CD4-positive, CD25-positive, alpha-beta regulatory T cell (primary cell): ENCODE measurements at places on chromosomes 16 and 17. TPM values are rescaled to one million over a fixed set of nuclear protein-coding genes. Genes with fewer than 3 reads are reported as not detected.
A peak's percentile ranks its signal among the peaks of the same experiment; 100 is the strongest.

DNA sequence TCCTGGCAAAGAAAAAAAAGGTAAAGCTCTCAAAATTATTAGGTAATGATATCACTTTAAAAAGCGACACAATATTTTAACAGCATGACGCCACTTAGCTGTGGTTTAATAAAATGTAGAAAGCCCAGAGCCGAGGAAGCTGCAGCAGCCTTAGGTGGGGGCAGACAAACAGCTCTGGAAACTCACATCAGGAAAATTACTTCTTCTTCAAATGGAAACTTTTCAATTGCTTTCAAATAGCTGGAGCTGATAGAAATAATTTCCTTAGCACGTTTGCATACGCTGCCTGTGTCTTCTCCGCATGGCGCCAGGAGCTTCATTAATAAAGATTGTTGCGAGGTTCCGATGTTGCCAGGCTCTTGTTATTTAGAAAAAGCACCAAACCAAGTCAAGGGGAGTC lies 835.3 kb upstream of the EEF2KMT start:
- no peaks in the 10 kb centered on the region for H3K36me3 ChIP-seq
- H3K4me3 ChIP-seq: no peak overlapping the region
- H3K27me3 ChIP-seq: no peaks in the 10 kb centered on the region
- no peaks in the 10 kb centered on the region for H3K4me1 ChIP-seq
- DNase-seq: no peak

FBXO39 gene
- 0.54 TPM for total RNA-seq

DNA sequence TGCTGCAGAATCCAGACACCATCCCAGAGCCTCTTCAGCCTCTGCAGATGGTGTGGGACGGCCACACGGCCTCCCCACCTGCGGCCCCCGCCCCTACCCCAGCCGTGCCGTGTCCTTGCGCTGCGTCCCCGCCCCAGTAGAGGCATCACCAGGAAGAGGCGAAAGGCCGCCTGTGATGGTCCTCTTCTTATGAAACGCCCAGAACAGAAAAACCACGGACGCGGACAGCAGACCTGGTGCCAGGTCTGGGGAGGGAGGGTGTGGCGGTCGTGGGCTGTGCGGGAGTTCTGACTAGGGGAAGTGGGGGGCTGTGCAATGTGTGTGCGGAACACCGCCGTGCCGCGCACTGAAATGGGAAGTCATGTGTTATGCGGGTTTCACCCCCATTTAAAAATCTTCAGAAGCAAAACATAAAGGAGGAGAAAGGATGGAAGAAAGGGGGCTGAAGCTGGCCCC lies 25.5 kb downstream of the ACSF3 start:
- peaks cover 33% of the 10 kb centered on the region for H3K36me3 ChIP-seq
- peaks cover 47% of the 10 kb centered on the region for H3K4me1 ChIP-seq
- no peak overlapping the region for H3K27ac ChIP-seq

- H3K4me1 ChIP-seq: no peaks in the 10 kb centered on the region
- DNase-seq: no peak
- H3K4me3 ChIP-seq: no peak overlapping the region
- no peak overlapping the region for H3K27ac ChIP-seq
- no peaks in the 10 kb centered on the region for H3K36me3 ChIP-seq
- H3K27me3 ChIP-seq: peaks cover 10% of the 10 kb centered on the region
Measured at GRCh38 chr16:56534847-56535383, 15.1 kb upstream of the BBS2 start.

PRDM7 gene
- not detected for total RNA-seq

GRCh38 chr17:34633760-34634159 lies 54.4 kb downstream of the TMEM132E start:
- no peak for DNase-seq
- no peak overlapping the region for H3K27ac ChIP-seq
- H3K36me3 ChIP-seq: no peaks in the 10 kb centered on the region
- peaks cover 13% of the 10 kb centered on the region for H3K4me1 ChIP-seq

- peaks cover 16% of the 10 kb centered on the region for H3K4me1 ChIP-seq
- H3K27ac ChIP-seq: no peak overlapping the region
- peak overlapping the region; percentile 41 for H3K4me3 ChIP-seq
- H3K36me3 ChIP-seq: no peaks in the 10 kb centered on the region
- DNase-seq: peak; percentile 42
- no peaks in the 10 kb centered on the region for H3K27me3 ChIP-seq
Measured at GRCh38 chr16:67000384-67001351, 12.3 kb downstream of the CES4A start.

DNA sequence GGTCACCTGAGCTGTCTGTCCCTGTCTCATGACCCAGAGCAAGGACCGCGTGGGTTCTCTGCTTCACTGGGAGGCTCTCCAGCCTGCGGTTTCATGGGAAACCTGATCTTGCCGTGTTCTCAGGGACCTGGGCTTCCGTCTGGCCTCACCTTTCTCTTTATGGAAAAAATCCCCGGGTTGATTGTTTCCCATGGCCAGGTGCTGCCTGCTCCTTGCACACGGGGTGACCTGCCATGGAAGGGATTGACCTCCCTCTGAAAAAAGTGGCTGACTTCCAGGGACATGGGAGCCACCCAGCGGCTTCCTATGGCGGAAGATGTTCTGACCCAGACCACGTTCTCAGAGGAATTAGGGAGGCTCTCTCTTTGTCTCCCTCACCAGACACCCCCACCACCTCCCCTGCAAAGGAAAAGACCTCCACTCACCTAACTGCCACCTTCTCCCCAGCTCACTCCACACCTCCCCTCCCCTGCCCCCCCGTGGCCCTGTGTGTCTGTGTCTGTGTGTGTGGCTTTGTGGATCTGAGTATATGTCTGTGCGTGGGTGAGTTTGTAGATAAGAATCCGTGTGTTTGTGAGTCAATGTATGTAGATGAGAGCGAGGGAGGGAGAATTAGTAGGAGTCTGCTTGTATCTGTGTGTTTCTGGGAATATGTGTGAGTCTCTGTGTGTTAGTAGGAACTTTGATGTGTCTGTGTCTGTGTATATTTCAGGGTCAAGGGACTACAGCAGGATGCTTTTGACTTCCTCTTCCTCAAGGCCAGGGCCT lies 154.6 kb downstream of the NTN1 start:
- H3K27ac ChIP-seq: no peak overlapping the region
- no peak for DNase-seq
- no peaks in the 10 kb centered on the region for H3K27me3 ChIP-seq
- no peaks in the 10 kb centered on the region for H3K4me1 ChIP-seq
- H3K36me3 ChIP-seq: no peaks in the 10 kb centered on the region

GRCh38 chr17:16100737-16101400 lies 101.2 kb downstream of the TTC19 start:
- H3K4me3 ChIP-seq: no peak overlapping the region
- no peak for DNase-seq
- no peaks in the 10 kb centered on the region for H3K4me1 ChIP-seq
- no peaks in the 10 kb centered on the region for H3K27me3 ChIP-seq
- no peak overlapping the region for H3K27ac ChIP-seq

GRCh38 chr17:40582328-40582901 lies 17.1 kb upstream of the CCR7 start:
- DNase-seq: peak; percentile 73
- peak overlapping the region; percentile 75 for H3K27ac ChIP-seq
- H3K36me3 ChIP-seq: no peaks in the 10 kb centered on the region
- H3K4me3 ChIP-seq: peak overlapping the region; percentile 70

DNA sequence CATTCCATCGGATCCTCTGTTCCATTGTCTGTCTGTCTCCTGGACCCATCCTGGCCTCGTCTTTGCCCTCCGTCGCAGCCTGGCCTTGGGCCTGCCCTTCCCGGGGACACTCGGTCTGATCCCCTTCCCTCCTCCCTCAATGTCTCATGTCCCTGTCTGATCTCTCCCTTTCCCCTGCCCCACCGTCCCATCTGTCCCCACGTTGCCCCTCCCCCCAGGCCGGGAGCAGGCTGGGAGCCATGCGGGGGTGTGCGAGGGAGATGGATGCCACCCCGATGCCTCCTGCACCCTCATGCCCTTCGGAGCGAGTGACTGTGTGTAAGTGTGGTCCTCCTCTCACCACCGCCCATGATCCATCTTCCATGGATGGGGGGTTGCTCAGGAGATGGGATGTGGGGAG lies 5.3 kb upstream of the ATP2A1 start:
- no peaks in the 10 kb centered on the region for H3K4me1 ChIP-seq
- H3K4me3 ChIP-seq: no peak overlapping the region
- DNase-seq: no peak

BRIP1 gene
- 3.0 TPM for total RNA-seq

GRCh38 chr17:64709481-64709880 lies 47.4 kb upstream of the SMURF2 start:
- H3K4me3 ChIP-seq: peak overlapping the region; percentile 38
- no peaks in the 10 kb centered on the region for H3K27me3 ChIP-seq
- no peak for DNase-seq
- peak overlapping the region; percentile 47 for H3K27ac ChIP-seq
- H3K4me1 ChIP-seq: peaks cover 37% of the 10 kb centered on the region

DNA sequence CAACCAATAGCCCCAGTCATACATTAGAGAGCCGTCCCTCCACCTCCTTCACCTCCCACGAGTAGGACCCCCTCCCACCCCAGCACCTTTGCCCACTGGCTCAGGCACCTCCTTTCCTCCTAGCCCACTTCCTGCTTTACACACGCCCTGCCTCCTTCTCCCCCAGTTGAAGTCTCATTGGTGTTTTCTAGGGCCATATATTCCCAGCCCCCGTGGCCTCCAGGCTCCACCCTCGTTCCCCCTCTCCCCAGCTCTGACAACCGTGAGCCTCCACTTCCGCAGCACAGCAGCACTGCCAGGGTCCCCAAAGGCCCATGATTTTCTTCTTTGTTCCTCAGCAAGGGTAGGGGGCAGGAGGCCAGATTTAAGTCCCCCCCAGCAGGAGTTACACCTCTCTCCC lies 340.3 kb upstream of the TNRC6C start:
- H3K4me1 ChIP-seq: no peaks in the 10 kb centered on the region
- no peaks in the 10 kb centered on the region for H3K36me3 ChIP-seq
- no peak overlapping the region for H3K4me3 ChIP-seq
- DNase-seq: no peak
- no peak overlapping the region for H3K27ac ChIP-seq
